Small intestine (tissue), 16 donors: ENCODE measurements at places on chromosomes 1 and 21. TPM values are rescaled to one million over a fixed set of nuclear protein-coding genes. Genes with fewer than 3 reads are reported as not detected.

The ILDR2 gene
- not detected for polyA plus RNA-seq

The RNU1-1 gene
- polyA plus RNA-seq: not detected

The MIXL1 gene
- polyA plus RNA-seq: 0.15 TPM

The CLDN17 gene
- not detected for polyA plus RNA-seq

The XCL2 gene
- polyA plus RNA-seq: not detected

The BTG2 gene
- polyA plus RNA-seq: 101 TPM

The TCHH gene
- not detected for polyA plus RNA-seq

The CNKSR1 gene
- polyA plus RNA-seq: 54.1 TPM

The GPR61 gene
- polyA plus RNA-seq: 0.09 TPM

The SLC6A9 gene
- 15.7 TPM for polyA plus RNA-seq

The HSD3B2 gene
- polyA plus RNA-seq: 0.07 TPM

The SPRR1B gene
- polyA plus RNA-seq: 0.27 TPM

GRCh38 chr1:232524056-232524455, 105.9 kb downstream of the SIPA1L2 start:
- DNase-seq: no peak

DNA sequence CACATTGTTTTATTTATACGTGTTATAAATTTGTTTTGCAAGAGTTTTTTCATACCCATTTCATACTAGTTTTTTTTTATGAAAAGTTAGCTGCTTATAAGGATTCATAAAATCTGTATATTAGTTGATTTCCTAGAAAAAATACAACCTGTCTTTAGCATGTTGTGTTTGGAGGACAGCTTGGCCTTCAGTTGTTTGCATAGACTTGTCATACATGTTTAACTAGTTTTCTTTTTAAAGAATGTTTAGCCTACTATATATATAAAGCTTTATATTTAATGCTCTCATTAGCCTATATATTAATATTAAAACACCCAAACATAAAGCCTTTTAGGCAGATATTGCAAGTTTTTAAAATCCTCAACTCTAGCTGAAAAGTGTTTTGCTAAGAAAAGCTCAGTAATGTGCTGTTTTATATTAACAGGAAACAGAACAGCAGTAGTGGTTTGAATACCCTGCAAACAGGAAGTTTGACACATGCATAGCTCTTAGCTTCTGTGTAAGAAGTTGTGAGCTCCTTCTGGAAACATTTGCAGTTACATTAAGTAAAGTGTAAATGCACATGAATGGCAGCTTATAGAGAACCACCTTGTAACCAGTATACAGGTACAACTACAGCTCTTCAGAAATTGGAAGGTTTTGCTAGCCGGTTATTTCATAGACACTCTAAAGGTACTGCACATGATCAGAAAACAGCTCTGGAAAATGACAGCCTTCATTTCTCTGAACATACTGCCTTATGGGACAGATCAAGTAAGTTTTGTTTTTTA, at the start of gene PRKACB:
PRKACB (plus strand) TSS at position 476 of the 770 bp plus-strand sequence; CDS start at position 567, 91 bp downstream.
- peak; percentile 54 for DNase-seq

GRCh38 chr1:108841703-108842102, 15.2 kb downstream of the AKNAD1 start:
- DNase-seq: no peak

GRCh38 chr1:10835822-10836421, 39.5 kb upstream of the CASZ1 start:
- peak; percentile 71 for DNase-seq

DNA sequence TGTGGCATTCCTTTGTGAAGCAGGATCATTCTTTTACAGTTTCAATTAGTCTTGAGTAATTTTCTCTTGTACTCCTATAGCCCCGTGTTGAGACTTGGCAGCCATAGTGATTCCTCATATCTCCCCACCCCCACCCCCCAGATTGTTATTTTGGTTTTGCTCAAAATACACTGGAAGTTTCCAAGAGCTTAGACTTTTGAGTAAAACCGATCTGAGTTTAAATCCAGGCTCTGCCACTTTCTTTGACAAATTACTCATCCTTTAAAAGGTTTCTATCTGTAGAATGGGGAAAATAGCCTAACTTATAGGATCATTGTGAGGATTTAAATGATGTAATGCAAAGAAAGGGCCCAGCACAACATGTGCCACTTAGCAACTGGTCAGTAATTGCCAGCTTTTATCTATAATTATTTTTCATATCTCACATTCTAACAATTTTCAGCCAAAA, 53.1 kb upstream of the RC3H1 start:
- no peak for DNase-seq

DNA sequence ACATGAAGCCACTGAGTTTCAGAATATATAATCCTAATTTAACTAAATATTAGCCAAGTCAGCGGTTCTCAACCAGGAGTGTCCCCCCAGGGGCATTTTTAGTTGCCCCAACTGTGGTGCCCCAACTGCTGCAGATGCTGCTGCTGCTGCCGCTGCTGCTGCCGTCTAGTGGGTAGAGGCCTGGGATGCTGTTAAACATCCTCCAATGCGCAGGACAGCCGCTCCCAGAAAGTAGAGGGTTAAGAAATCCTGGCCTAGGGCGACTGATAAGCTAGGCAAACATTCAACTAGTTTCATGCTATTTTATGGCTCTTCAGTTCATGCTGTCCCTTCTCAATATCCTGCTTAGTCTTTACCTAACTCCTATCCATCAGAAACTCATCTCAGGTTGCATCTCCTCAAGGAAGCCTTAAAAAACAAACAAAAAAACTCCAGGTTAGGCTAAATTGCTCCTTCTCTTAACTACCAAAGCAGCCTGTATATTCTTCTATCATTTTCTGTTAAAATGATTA, 9.9 kb upstream of the DCAF6 start:
- peak; percentile 91 for DNase-seq

DNA sequence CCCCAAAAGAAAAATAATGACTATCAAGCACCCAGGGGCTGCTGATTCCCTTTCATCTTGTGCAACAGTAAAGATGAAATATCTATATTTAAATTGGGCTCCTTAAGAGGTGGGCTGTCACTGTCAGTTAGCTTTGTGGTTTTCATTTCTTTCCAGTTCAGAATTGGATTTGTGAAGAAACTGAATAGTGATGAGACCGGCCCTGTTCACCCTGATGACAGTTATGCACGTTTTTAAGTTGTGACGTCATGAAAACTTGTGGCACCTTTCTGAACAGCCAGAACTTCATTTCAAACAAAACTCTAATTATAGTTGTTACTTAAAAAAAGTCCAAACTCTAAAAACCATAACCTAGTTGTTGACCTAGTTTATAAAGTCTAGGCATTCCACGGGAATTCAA, 125.9 kb downstream of the RUNX1 start:
- no peak for DNase-seq

DNA sequence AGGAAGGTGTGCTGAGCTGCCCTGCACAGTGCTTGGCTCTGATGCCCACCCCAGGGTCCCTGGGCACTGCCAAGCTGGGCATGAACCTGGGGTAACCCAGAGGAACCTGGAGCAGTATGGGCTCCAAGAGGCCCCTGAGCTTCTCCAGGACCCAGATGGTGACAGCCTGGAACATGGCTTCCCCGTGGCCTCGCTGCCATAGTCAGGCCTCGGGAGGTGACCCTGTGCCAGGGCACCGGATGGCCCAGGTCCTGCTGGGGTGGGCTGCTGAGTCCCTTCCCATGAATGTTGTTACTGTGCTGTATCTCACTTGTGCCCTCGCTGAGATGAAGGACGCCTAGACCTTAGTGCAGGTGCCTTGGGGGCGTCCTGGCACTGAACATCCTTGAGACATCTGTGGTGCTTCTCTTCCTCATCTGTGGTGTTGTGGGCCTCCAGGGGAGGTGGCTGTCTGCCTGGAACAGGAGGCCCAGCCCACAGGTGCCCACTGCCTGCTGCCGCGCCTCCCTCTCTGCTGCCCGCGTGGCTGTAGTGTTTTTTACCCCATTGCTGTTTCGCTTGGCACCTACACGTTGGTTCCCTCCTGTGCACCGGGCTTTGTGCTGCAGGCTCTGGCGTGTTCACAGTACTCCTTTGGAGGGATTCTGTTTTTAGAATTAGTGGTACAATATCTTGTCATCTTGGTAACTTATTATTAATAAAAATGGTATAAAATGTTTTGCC, 160.3 kb downstream of the PCBP3 start:
- no peak for DNase-seq

GRCh38 chr1:160354388-160354985, 11.3 kb downstream of the NCSTN start:
- no peak for DNase-seq

DNA sequence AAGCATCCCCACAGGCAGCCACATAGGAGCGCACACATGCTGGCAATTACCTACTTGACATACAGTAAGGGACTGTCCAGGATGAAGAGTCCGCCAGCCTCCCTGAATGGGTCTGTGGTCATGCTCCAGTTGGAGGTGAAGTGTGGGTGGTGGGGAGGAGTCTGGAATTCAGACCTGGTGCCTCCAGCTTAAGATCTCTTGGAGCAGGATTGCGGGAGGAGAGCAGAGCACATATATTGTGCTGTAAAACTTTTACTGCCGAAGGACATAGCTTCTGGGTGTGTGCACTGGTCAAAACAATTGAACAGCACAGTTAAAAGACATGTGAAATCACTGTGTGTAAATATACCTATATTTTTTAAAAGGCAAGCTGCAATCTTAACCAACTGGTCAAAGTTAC, 17.9 kb downstream of the STK40 start:
- peak; percentile 49 for DNase-seq

DNA sequence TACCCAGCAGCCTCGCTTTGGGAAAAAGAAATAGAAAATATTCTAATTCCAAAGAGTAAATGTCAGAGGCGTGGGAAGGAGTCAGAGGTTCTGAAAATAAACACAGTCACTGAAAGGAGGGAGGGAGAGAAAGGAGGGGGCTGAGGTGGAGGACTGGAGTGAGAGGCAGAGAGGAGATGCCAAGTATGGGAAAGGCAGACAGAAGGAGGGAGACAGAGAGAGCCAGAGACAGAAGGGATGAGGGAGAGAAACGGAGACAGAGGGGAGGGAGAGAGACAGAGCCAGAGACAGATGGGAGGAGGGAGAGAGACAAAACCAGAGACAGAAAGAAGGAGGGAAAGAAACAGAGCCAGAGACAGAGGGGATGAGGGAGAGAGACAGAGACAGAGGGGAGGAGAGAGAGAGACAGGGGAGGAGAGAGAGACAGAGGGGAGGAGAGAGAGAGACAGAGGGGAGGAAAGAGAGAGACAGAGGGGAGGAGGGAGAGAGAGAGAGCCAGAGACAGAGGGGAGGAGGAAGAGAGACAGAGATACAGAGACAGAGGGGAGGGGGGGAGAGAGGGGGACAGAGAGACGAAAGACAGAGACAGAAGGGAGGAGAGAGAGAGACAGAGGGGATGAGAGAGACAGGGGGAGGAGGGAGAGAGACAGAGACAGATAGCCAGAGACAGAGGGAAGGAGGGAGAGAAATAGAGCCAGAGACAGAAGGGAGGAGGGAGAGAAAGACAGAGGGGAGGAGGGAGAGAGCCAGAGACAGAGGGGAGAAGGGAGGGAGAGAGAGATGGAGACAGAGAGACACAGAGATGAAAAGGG, 525.5 kb downstream of the MATN1 start:
- no peak for DNase-seq

GRCh38 chr1:15152318-15153183, 996 bp upstream of the TMEM51 start:
- DNase-seq: peak; percentile 92

DNA sequence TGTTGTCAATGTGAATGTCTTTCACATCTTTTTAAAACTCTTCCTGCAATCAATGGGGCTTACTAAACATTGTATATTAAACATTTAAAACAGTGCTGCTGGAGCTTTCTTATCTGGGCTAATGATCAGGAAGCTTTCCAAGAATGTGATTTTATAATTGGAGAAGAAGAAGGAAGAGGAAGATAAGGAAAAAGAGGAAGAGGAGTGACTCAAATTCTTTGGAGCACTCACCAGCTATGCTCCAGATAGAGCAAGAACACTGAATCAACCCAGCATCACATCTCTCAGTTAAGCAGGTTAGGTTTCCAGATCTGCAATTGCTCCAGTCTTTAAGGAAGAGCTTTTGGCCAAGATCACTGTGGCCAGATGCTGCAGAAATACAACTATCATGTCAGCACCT, 1.4 kb upstream of the SPRR2E start:
- no peak for DNase-seq

- DNase-seq: no peak
Measured at GRCh38 chr1:10744654-10745238, 51.7 kb downstream of the CASZ1 start.

DNA sequence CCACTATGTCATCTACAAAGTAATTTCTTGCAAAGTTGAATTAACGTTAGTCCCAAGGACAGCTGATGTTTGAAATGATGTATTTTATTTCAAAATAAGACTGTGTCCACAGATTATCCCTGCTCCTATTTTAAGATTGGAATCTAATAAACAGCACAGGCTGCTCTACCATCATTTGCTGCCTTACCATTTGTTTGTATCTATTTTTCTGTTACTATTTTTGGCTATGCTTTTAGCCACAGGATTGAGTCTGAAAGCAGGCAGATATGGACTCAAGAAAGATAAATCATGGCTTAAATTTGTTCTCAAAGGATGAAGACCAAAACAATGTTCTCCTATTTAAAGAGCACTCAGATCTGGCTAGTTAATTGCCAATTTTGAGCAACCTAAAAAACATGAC, 105.3 kb downstream of the RGS2 start:
- no peak for DNase-seq
